ENCODE measurements at places on chromosomes 13 and 19.

- no peak for DNase-seq
These were observed 5.7 kb downstream of the SOX1 start for GRCh38 chr13:112072534-112073244.

GRCh38 chr13:30396434-30397075 is 25.7 kb upstream of the UBE2L5 start:
- DNase-seq: no peak

DNA sequence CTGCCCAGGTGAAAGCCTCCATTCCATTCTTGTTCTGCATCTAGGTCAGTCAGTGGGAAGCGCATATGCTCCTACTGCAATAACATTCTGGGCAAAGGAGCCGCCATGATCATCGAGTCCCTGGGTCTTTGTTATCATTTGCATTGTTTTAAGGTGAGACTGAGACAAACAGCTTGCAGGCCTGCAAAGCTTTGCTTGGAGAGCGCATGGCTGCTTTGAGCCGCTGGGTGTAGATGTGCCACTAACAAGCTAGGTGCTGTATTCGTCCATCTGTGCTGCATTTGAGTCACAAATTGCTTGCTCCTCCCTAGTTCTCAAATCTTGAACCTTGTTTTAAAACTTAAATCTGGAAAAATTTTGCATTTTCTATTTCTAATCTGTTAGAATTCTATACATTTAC is 219.1 kb downstream of the LMO7 start:
- DNase-seq: no peak

DNA sequence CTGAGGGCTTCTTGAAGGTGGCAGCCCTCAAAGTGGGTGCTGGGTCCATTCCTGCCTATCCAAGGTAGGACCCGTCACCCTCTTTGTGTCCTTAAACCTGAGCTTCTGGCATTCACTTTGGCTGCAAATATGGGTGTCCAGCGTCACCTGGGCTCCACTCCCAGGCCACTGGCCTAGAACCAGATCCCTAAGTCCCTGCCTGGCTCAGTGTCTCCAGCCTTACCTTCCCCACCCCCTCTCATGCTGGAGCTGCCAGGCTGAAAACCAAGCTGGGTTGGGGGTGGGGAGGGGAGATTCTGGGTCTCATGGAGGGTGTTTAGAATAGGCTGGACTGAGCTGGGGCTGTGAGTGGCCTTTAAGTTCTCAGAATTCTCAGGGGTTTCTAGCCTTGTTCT is 12.4 kb downstream of the PDE4A start:
- no peak for DNase-seq

DNA sequence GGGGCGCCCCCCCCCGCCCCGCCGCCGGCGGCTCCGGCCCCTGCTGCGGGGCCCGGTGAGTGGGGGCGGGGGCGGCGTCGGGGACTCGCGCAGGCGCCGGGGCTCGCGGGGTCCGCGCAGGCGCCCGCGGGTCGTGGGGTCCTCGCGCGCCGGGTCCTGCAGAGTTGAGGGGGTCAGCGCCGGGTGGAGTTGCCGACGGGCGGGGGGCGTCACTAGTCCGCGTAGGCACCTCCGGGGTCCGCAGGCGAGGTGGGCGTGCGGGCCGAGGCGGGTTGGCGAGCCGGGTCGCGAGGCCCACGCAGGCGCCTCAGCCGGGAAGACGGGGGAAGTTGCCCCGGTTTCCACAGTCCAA is 365 bp downstream of the PPP6R1 start:
- no peak for DNase-seq

GRCh38 chr13:113943821-113944565 is 29.9 kb downstream of the C13orf46 start:
- DNase-seq: no peak

DNA sequence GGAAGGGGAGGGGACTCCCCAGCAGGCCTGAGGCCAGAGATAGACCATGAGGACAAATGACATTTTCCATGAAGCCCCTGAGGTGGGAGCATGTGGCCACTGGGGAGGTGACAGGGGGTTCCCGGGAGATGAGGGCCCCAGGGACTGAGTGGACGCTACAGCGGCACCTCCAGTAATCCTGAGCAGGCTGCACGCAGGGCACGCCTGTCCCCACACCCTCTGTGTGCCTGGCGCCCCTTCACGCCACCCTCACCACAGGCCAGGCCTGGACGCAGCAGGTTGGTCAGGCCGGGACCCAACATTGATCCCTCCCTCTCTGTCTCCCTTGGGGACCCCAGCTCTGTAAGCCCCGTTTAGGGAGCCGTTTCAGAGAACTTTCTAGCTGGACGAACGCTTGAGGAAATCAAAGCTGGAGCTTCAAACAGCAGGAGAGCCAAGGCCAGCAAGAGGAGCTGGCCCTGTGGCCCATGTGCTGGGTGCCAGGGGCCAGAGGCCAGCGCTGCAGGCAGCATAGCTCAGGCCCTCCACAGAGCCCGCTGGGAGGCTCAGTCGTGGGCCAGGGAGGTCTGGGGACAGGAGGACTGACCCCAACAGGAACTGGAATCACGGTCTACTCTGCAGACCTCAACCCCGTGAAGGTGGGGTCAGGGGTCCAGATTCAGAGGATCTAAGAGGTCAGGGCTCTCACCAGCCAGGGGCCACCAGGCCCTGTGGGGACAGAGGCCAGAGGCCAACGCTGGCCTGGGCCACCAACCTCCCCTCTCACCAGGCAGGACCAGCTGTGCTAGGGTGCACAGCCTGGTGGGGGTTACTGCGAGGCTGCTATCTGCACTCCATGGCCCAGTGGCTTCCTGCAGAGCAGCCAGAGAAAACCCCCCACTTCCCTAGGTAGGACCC is 14.6 kb downstream of the LSM4 start:
- DNase-seq: no peak

DNA sequence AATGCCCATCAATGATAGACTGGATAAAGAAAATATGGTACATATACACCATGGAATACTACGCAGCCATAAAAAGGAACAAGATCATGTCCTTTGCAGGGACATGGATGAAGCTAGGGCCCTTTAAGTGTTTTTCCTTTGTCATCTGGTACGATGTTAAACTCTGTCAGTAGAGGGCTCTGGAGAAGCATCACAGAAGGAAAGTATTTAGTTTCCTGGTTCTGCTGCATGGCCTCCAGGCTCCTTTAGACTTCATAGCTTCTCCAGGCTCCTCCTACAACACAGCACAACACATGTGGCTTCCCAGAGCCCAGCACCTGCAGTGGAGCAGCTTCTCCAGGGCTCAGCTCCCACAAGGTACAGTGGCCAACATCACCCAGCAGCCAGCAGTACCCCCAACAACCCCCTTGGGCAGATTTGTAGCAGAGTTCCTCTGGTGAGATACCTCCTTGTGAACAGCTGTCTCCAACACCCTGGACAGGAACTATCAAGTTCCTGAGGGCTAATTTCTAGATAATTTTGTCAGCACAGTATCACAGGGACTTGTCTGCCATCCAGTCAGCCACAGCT is 63.4 kb downstream of the KCTD12 start:
- DNase-seq: no peak

GRCh38 chr19:23788411-23788810 is 29.7 kb upstream of the ZNF681 start:
- no peak for DNase-seq

- DNase-seq: no peak
These were observed 145.5 kb downstream of the FOXO1 start for GRCh38 chr13:40520916-40521315.

DNA sequence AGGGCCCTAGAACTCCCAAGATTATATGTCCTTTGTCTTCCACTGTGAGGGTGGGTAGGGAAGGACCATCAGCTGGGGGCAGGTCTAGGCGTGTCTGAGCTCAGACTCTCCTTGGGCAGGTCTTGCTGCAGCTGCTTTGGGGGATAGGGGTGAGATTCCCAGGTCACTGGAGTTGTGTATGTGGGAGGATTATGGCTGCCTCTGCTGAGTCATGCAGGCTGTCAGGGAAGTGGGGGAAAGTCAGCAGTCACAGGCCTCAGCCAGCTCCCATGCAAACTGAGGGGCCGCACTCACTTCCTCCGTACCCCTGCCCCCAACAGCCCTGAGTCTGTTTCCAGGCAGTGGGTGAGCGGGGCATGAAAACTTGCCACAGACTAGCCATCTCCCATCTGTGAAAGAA is 600.8 kb downstream of the DIAPH3 start:
- DNase-seq: no peak

GRCh38 chr19:44957526-44957925 is 2.3 kb downstream of the CLPTM1 start:
- DNase-seq: no peak

DNA sequence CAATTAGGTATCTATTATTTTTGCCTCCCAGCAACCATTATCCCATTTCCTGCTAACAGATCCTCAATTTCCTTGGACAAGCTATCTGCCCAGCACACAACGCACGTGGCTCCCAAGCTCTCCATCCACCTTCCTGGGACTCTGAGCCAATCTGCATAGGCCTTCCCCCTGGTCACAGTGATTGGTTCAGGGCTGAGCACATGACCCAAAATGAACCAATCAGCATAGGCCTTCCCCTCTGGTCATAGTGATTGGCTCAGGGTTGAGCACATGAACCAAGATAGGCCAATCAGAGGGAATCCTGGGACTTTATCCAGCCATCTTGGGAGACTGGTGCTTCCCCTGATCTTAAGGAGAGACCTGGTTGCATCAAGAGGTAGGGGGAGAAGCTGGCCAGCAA is 5.8 kb downstream of the CPAMD8 start:
- DNase-seq: peak; percentile 38

DNA sequence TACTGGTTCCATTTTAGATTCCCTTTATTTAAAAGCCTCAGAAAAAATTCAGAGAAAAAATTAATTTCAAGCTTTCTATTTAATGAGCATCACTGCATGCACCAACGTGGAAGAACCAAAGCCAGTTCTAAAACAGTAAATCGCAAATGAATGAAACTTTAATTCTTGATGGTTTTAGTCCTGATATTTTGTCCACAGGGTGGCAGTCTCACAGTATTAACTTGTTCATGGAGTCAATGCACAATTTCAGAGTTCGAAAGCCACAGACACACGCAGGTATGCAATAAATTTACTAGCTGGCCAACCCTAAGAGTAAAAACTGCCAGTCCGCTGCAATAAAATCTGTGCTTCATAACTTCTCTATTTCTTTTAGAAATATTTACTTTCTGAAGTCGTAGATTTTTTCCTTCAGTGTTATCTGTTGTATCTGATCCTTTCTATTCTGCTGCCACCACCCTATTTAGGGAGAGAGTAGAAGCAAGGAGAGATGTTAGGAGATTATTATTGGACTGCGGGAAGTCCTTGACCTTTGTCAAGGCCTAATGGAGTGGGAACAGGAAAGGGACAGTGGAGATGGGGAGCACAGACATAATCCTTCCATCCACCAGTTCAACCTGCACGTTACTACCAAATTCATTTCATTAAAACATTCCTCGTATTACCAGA is 7.0 kb upstream of the WBP4 start:
- peak; percentile 22 for DNase-seq

GRCh38 chr13:112127564-112128330 is 60.8 kb downstream of the SOX1 start:
- DNase-seq: no peak

DNA sequence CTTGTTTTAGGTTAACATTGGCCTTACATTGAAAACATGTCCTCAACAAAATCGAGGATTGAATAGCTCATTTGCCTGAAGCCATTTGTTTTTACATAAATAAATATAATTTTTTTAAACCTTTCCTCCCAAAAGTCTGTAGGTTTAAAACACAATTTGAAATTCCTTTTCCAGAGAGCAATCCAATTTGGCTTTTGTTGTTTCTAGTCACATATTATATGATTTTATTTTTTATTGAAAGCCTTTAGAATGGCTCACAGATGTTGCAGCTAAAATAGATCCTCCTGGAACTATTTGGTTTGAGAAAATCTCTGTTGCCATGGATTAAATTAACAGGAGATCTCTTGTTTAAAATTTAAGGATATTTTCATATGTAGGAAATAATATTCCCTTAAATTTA is 512.6 kb downstream of the KLF5 start:
- DNase-seq: no peak

- DNase-seq: no peak
These were observed 5.9 kb upstream of the ZNF254 start for GRCh38 chr19:24081056-24081455.

DNA sequence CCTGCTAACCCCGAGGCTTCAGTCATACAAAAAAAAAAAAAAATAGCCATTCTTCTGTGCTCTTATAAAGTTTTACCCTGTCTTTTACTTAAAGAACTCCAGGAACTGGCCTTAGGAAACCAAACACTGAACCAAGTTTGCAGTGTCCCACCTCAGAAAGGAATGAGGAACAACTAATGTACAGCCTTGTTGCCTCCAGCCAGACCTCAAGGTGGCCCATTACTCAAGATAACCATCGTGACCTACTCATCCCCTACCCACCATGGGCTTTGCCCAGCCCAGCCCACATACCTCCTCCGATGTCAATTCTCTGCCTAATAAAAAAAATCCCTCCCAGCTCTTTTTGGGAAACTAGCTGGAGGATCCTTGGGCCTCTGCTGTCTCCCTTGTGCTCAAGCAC is 133.2 kb downstream of the STARD13 start:
- no peak for DNase-seq

- DNase-seq: no peak
These were observed 12.8 kb downstream of the SHC2 start for GRCh38 chr19:447816-448560.

DNA sequence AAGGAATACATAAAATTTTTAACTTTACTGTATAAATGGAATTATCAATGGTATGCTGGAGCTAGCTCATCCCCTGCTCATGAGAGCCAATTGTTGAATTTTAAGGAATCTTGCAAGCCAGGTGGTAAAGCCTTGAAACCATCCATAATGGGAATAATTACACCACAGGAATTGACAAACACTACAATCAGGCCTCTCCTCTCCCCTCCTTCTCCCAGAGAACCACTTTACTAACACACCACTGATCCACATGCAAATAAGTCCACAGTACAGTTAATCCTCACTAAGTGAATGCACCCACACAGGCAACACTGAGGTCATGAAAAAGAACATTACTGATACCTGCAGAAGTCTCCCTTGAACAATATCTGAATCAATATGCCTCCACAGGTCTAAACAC is 140.5 kb downstream of the KLF12 start:
- no peak for DNase-seq

- DNase-seq: no peak
These were observed 7.3 kb downstream of the GPR183 start for GRCh38 chr13:99299920-99300341.

GRCh38 chr13:31455581-31455980 is 255.8 kb downstream of the B3GLCT start:
- no peak for DNase-seq

DNA sequence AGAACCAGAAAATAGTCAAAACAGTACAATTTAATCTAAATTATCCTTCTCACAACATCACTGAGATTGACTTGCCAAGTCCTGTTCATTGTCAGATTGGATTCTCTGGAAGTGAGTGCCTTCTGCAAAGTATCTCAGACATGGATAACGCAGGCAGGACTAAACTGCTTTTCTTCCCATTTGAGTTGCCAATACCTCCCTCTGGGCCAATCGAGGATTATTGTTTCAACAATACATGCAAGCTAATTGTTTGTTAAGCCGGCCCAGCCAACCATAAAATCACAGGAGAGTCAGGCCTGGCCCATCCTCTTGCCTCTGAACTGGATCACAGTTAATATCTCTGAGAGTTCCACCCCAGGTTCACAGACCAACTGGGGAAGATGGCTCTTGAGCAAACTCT is 240.0 kb downstream of the ENOX1 start:
- DNase-seq: no peak

Measured in A549 (cell line).